ENCODE measurements at places on chromosomes 1 and 21.

GRCh38 chr1:66542811-66543767 lies 9.1 kb downstream of the SGIP1 start:
- peak; percentile 60 for DNase-seq

DNA sequence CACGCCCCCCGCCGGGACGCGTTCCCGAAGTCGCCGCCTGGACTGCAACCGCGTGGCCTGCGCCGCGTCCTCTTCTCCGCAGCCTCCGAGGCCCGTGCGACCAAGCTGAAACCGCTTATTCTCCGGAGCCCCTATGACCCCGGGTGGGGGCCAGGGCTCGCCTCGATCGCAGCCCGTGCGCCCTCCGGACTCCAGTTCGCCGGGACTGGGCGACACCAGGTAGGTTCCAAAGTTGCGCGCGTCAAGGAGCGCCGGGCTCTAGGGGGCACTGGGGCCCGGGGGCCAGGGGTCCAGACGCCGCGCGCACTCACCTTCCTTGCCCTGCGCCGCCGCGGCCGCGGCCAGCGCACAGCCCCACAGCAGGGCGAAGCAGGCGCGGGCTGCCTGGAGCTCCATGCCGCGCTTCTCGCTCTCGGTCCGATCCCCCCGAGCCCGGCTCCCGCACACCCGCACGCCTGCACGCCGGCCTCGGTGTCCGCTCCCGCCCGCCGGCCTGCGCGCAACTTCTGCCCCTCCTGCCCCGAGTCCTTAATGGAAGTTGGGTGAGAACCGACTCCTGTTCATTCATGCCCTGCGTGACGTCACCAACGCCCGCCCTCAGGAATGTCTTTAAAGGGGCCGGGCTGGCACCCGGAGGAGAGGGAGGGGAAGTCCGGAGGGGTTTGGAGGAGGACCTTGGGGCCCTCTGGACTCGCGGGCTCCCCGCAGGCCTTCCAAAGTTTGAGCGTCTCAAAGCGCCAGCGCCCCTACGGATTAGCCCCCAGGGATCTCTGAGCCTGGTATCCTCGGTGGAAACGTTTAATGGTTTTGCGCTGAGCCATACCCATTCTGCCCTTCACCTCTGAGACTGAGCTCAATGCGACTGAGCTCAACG lies at the start of gene EPHA2:
Gene EPHA2 (minus strand): TSS at position 533 of the 874 bp plus-strand sequence. CDS start 137 bp downstream, at position 396.
- no peak for DNase-seq

DNA sequence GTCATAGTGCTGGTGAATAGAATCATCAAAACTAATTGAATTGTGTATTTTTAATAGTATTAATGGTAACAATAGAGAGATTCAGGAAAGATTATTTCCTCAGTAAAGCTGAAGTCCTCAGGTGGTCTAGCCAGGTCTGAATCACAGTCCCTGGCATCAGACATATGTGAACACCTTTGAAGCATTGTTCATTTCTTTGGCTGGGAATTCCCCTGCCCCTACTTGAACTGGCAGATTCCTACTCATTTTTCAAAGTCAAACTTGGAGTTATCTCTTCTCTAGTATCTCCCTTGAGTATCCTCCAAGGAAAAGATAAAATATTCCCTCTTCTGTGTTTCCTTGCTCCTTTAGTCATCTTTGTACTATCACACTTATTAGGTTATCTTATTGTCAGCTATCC lies 759.8 kb downstream of the ADGRL2 start:
- DNase-seq = no peak

GRCh38 chr1:220484135-220484534 lies 43.8 kb upstream of the MARK1 start:
- no peak for DNase-seq

GRCh38 chr1:6257541-6258069 lies 3.3 kb downstream of the GPR153 start:
- no peak for DNase-seq

GRCh38 chr1:14739082-14739832 lies 140.8 kb downstream of the KAZN start:
- no peak for DNase-seq

GRCh38 chr1:198125995-198126735 lies 30.6 kb upstream of the NEK7 start:
- DNase-seq = no peak

DNA sequence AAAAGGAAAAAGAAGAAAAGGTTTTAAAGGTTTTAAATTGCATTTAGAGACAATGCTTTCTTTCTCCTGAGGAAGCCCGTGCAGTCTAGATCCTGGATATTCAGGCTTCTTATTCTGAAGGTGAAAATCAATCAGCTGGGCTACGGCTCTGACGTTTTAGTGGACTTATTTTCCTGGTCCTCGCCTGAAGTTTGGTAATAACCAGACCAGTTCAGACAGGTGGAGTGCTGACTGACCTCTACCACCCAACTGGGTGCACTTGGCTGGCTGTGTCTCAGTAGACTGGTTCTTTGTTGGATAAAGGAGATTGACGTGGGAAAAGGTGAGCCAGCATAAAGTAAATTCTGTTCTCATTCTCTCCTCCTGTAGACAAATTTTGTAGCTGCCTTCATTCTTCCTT lies 7.2 kb upstream of the ATP1A1 start:
- no peak for DNase-seq

DNA sequence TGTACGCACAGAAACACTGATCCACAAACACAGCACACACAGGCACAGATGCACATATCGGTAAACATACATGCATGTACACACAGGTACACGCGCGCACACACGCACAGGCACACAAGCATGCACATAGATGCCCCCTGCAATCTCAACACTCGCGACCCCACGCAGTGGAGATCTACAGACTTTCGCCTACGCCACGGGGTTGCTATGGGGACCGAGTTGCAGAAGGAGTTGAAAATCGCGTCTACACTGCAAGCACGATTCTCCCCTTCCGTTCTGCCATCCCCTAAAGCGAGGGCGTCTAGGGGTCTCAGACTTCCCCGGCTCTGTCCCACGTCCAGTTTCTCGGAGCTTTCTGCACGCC lies 826 bp downstream of the TRIM17 start:
- no peak for DNase-seq

GRCh38 chr1:8540261-8540941 lies 222.5 kb downstream of the SLC45A1 start:
- no peak for DNase-seq

DNA sequence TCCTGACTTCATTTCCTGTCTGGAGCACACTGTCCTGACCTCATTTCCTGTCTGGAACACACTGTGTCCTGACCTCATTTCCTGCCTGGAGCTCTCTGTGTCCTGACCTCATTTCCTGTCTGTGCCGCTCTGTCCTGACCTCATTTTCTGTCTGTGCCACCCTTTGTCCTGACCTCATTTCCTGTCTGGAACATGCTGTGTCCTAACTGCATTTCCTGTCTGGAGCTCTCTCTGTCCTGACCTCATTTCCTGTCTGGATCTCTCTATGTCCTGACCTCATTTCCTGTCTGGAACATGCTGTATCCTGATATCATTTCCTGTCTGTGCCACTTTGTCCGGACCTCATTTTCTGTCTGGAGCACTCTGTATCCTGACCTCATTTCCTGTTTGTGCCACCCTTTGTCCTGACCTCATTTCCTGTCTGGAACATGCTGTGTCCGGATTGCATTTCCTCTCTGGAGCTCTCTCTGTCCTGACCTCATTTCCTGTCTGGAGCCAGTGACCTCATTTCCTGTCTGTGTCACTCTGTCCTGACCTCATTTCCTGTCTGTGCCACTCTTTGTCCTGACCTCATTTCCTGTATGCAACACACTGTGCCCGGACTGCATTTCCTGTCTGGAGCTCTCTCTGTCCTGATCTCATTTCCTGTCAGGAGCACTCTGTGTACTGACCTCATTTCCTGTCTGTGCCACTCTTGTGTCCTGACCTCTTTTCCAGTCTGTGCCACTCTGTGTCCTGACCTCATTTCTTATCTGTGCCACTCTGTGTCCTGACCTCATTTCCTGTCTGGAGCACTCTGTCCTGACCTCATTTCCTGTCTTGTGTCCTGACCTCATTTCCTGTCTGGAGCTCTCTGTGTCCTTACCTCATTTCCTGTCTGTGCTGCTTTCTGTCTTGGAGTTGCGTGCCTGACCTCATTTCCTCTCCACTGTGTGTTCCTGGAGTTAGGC lies 27.6 kb downstream of the SKI start:
- DNase-seq = no peak

GRCh38 chr1:200398373-200398772 lies 11.5 kb downstream of the ZNF281 start:
- DNase-seq = no peak

DNA sequence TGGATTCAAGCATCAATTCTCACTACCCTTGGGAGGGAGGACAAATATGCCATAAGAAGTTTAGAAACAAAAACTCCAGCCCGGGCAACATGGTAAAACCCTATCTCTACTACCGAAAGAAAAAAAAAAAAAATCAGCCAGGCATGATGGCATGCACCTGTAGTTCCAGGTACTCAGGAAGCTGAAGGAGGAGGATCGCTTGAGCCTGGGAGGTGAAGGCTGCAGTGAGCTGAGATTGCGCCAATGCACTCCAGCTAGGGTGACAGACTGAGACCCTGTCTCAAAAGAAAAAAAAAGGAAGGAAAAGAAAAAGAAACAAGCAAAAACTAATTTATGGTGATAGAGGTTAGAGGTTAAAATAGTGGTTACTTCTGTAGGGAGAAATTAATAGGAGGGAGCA lies 9.6 kb downstream of the ZNF644 start:
- no peak for DNase-seq

DNA sequence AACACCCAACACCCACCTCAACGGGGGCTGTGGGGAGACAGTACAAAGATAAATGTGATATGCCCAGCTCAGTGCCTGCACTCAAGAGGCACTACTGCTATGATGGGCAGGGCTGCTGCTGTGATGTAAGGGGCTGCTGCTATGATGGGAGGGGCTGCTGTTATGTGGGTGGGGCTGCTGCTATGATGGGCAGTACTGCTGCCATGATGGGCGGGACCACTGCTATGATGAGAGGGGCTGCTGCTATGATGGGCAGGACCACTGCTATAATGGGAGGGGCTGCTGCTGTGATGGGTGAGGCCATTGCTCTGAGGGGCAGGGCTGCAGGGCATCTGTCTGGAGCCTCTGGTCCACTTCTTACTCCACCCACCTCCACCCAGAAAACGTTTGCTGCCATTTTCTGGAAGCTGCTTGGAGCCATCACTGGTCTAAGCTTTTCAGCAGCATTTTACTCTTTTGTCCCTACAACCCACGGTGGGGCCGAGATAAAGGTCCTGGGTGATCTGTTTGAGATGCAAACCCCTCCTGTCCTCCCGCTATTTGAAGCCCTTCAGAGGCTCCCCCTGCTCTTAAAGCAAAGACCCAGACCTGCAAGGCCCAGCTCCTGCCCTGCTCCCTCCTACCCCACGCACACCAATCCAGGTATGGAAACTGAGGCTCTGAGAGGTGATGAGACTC lies 656.9 kb downstream of the PTPRU start:
- DNase-seq = no peak

- no peak for DNase-seq
Measured at GRCh38 chr1:213598263-213598662, 389.5 kb upstream of the PROX1 start.

DNA sequence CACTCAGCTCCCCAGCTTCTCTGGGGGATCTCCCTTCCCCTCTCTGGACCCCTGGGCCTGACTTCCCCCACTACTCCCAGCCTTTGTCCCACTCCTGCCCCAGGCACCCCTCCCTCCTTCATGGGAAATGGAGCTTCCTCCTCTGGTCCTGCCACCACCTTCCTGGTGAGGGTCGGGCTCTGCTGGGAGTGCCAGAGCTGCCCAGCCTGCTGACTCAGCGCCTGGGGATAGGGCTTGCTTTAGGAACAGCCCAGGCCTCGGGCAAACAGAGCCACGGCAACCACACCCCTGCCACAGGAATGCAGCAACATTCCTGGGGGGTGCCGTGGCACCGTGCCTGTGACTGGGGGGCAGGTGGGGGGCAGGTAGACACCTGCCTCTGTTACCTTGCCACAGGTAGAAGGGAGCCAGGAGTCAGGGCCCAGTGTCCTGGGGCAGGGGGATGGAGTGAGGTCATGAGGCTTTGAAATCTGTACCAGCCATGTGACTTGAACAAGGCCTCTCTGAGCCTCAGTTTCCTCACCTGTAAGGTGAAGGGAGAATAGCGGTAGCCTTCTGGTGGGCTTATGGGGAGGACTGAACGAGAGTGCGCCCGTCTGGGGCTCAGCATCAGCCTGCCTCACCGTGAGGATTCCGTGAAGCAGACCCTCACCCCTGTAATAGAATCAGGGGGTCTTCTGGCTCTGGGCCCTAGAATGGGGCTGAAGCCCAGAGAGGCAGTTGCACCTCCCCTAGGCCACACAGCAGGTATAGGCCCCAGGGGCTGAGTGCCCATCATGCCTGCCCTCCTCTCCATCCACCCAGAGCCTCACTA lies 17.8 kb upstream of the EPHA2 start:
- DNase-seq = peak; percentile 31

- no peak for DNase-seq
Measured at GRCh38 chr1:85822696-85823095, 114.5 kb upstream of the ZNHIT6 start.

GRCh38 chr1:225435487-225435886 lies 7.6 kb upstream of the LBR start:
- DNase-seq = no peak

DNA sequence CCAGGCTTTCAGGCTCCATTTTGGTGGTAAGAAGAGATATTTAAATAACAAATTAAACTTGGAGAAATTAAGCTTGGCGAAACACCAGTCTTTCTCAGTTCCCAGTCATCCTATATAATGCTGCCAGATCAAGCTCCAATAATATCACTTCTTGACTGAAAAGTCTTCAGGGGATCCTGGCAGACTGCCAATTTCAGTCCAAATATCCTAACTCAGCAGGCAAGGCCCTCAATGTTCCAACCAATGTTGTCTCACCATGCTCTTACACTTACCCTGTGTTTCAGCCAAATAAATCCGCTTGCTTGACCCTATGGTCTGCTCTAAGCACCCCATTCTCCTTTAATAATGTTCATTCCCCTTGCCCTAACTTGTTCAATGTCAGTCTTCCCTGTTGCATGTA lies 39.9 kb upstream of the BCL10 start:
- no peak for DNase-seq

GRCh38 chr1:63955370-63956145 lies 181.7 kb downstream of the ROR1 start:
- DNase-seq = no peak

GRCh38 chr1:55611123-55611522 lies 396.0 kb upstream of the USP24 start:
- no peak for DNase-seq

DNA sequence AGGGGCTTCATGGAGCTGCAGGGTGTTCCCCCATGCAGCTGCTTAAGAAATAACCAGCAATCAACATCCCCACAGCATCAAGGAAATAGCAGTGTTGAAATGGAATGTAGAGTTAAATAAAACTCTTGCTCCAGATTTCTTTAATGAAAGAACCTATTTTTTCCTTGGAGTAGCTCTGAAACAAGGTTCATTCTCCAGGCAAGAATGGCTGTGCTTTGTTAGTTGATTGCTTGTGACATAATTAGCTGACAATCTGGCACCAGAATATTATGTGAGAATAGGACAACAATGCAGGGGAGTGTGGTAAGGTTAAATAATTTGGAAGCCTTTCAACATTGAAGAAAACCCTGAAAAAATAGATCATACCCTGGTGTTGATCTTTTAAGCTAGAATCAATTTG lies 254.2 kb upstream of the RRP15 start:
- DNase-seq = no peak

GRCh38 chr1:95578462-95578861 lies 344.5 kb downstream of the RWDD3 start:
- no peak for DNase-seq

GRCh38 chr1:53526451-53527101 lies 67.4 kb downstream of the DMRTB1 start:
- peak; percentile 74 for DNase-seq

All from AG04449 (cell line).